ENCODE measurements at places on chromosomes 1 and 21. TPM values are rescaled to one million over a fixed set of nuclear protein-coding genes. Genes with fewer than 3 reads are reported as not detected.

DNA sequence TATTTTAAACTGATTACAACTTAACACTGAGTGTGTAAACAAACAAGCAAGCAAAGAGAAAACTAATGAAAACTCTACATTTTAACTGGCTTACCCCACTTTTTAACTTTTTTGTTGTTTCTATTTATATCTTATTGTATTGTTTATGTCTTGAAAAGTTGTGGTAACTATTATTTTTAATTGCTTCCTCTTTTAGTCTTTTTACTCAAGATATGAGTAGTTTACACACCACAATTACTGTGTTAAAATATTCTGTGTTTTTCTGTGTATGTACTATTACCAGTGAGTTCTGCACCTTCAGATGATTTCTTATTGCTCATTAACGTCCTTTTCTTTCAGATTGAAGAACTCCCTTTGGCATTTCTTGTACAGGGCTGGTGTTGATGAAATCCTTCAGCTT, 4.7 kb upstream of the HHAT start:
- H3K27ac ChIP-seq = no peak overlapping the region
- H3K4me3 ChIP-seq = no peak overlapping the region
- H3K27me3 ChIP-seq = peaks cover 26% of the 10 kb centered on the region
- peaks cover 6% of the 10 kb centered on the region for H3K4me1 ChIP-seq
- no peak for DNase-seq
- no peaks in the 10 kb centered on the region for H3K36me3 ChIP-seq

DNA sequence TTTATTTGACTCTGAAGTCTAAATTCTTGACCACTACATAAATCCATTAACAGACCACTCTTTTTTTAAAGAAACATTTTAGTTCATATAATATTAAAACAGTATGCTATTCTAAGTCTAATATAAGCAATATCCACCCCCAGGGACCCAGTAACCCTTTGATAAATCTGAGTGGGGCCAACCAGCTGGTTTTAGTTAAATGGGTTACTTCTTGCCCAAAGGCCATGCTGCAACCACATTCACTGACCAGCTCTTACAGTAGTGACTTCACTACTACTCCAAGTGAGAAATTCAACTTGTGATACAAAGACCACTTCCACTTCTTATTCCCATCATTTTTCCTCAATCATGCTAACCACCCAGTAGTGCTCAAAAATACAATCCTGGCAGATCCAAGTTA, 20.5 kb downstream of the FUBP1 start:
- H3K36me3 ChIP-seq = peaks cover 67% of the 10 kb centered on the region
- no peak overlapping the region for H3K4me3 ChIP-seq
- DNase-seq = no peak
- H3K27ac ChIP-seq = no peak overlapping the region
- peaks cover 19% of the 10 kb centered on the region for H3K4me1 ChIP-seq

DNA sequence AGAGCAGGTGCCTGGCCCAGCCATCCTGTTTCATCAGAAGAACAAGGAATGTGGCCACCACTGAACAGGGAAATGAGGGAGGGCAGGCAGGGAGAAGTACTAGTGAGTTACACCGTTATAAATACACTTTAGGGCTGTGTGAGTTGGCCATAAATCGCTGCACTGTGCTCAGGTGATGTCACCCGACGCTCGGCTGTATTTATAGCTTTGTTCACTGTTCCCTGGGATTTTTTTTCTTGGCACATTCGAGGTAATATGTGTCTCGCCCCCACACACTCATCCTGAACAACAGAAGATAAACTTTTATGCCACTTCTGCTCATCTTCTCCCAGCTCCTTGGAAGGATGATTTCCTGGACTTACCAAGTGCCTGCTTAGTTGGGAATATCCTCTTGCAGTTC, 9.0 kb upstream of the KIRREL1 start:
- no peak overlapping the region for H3K4me3 ChIP-seq
- no peak for DNase-seq
- no peaks in the 10 kb centered on the region for H3K36me3 ChIP-seq
- H3K27ac ChIP-seq = no peak overlapping the region
- no peaks in the 10 kb centered on the region for H3K4me1 ChIP-seq

DNA sequence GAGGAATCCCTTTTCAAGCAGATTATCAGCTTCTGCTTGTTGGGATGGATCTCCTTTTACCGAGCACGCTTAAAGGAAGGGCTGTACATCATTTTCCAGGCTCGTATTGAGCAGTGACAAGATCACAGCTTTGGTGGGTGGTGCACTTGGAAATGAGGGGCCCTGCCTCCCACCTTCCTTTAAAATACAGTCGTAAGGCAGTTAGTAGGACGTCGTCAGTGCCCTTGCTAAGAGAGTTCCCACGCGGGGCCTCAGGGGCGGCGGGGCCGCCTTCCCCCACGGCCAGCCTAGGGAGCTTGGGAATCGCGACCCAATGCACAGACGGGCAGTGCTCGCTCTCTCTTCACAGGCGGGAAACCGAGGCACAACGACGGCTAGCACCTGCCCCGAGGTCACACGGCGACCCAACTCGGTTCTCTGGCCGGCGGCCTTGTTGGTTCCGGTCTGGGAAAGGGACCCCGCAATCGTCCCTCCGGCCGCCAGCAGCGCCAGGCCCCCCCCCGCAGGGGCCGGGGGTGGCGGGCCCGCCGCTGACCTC, 58.6 kb downstream of the H3-3A start:
- H3K4me3 ChIP-seq = peak overlapping the region; percentile 79
- H3K36me3 ChIP-seq = no peaks in the 10 kb centered on the region
- H3K27me3 ChIP-seq = peaks cover 3% of the 10 kb centered on the region
- H3K27ac ChIP-seq = peak overlapping the region; percentile 82
- no peak for DNase-seq
- H3K4me1 ChIP-seq = peaks cover 22% of the 10 kb centered on the region

GRCh38 chr1:35931446-35932157, 697 bp downstream of the AGO3 start:
- peak overlapping the region; percentile 94 for H3K4me3 ChIP-seq
- peak overlapping the region; percentile 94 for H3K27ac ChIP-seq
- no peak for DNase-seq
- no peaks in the 10 kb centered on the region for H3K27me3 ChIP-seq

DNA sequence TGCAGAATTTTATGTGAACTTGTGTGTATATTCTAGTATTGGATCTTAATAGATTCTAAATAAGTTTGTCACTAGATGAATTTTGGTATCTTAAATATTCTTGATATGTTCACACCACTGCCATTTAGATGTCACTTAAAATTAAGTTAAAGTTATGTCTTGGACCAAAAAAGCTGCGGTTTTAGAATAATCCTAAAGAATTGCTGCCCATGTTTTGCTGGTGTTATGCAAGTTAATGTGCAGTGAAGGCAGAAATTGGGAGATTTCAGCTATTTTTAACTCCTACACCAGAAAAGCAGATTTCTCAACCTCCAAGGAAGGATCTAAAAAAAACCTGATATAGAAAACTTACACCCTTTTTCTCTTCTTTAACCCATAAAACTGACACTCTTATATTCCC, 757 bp downstream of the ACADM start:
- no peaks in the 10 kb centered on the region for H3K27me3 ChIP-seq
- peak overlapping the region; percentile 99 for H3K27ac ChIP-seq
- peaks cover 34% of the 10 kb centered on the region for H3K4me1 ChIP-seq
- H3K4me3 ChIP-seq = peak overlapping the region; percentile 100
- DNase-seq = no peak
- H3K36me3 ChIP-seq = peaks cover 8% of the 10 kb centered on the region

- no peaks in the 10 kb centered on the region for H3K27me3 ChIP-seq
- H3K4me1 ChIP-seq = no peaks in the 10 kb centered on the region
- H3K36me3 ChIP-seq = no peaks in the 10 kb centered on the region
- H3K4me3 ChIP-seq = no peak overlapping the region
Observed at GRCh38 chr1:192157067-192157466, 1.2 kb upstream of the RGS18 start.

DNA sequence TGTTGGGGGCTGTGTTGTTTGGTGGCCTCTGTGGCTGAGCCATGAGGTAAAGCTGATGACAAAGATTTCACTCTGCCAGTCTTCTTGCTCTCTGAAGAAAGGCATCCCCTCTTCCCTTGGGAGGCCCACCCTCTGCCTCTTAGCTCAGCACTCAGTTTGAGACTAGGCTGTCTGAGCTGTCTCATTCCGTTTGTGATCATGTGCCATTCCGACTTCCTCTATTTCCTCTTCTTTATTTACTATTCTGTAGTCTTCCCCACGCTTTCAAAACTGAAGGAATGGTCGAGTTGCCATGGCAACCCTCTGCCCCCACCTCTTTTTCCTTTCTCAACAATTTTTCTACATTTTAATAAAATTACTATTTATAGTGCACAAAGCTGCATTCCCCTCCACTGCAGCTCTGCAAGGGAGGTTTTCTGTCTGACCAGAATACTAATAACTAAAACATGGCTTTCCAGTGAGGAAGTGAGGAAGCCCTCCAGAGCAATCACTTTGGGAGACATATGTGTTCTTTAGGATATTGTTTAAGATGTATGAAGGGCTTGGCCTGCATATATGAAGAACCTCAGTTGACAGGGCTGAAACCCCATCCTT, 30.8 kb downstream of the KCNA3 start:
- DNase-seq = peak; percentile 62
- H3K4me3 ChIP-seq = peak overlapping the region; percentile 1
- peaks cover 55% of the 10 kb centered on the region for H3K4me1 ChIP-seq
- peaks cover 5% of the 10 kb centered on the region for H3K36me3 ChIP-seq

DNA sequence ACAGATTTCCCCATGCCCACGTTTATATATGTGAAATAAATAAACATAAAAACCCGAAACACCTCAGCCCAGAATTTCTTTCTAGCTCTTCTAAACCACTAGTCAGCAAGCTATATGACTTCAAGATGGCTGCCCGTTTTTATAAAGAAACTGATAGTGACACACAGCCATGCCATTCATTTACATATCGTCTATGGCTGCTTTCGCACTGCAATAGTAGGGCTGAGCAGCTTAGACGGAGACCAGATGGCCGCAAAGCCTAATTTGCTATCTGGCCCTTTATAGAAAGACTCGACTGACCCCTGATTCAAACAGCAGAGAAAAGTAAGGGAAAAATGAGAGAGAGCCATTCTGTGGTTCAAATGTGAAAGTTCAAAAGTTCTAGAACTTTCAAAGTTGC, 45.7 kb upstream of the FMN2 start:
- no peak overlapping the region for H3K27ac ChIP-seq
- H3K36me3 ChIP-seq = no peaks in the 10 kb centered on the region
- H3K27me3 ChIP-seq = no peaks in the 10 kb centered on the region

GRCh38 chr1:214393086-214393485, 112.1 kb downstream of the SMYD2 start:
- no peak overlapping the region for H3K4me3 ChIP-seq
- no peak overlapping the region for H3K27ac ChIP-seq
- no peak for DNase-seq
- H3K27me3 ChIP-seq = no peaks in the 10 kb centered on the region
- H3K36me3 ChIP-seq = peaks cover 40% of the 10 kb centered on the region
- peaks cover 36% of the 10 kb centered on the region for H3K4me1 ChIP-seq

DNA sequence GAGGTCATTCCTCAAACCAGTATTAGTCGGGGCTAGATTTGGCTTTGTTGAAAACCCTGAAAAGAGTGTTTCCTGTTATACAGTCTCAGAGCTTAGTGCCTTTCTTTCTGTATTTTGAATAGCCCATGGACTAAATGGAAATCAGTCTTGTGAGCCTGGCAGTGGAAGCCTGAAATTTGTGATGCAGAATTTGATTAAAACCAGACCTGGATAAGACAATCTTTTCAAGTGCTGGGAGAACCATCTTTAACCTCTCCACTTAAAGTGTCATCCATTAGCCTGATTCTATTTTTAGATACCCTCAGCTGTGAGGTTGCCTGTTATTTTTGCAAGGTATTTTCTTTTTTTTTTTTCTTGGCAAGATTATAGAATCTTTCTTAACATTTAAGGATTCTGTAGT, 19.5 kb downstream of the ACTN2 start:
- H3K4me3 ChIP-seq = no peak overlapping the region
- DNase-seq = no peak
- H3K27ac ChIP-seq = no peak overlapping the region
- no peaks in the 10 kb centered on the region for H3K4me1 ChIP-seq

The S100A7A gene
- total RNA-seq = not detected

The S100A9 gene
- total RNA-seq = not detected

The SPRR2B gene
- not detected for total RNA-seq

The GLIS1 gene
- not detected for total RNA-seq

The PLD5 gene
- not detected for total RNA-seq

The COA7 gene
- total RNA-seq = 40.2 TPM

The BECN2 gene
- total RNA-seq = not detected

The DEPDC1 gene
- 10.8 TPM for total RNA-seq
